Small intestine (tissue), 16 donors: ENCODE measurements at places on chromosomes 16 and 17. TPM values are rescaled to one million over a fixed set of nuclear protein-coding genes. Genes with fewer than 3 reads are reported as not detected.

GRCh38 chr16:82965808-82966207 lies 339.0 kb downstream of the CDH13 start:
- H3K4me1 ChIP-seq = no peaks in the 10 kb centered on the region
- H3K36me3 ChIP-seq = no peaks in the 10 kb centered on the region
- DNase-seq = no peak
- H3K27ac ChIP-seq = no peak overlapping the region
- H3K27me3 ChIP-seq = no peaks in the 10 kb centered on the region
- no peak overlapping the region for H3K4me3 ChIP-seq

DNA sequence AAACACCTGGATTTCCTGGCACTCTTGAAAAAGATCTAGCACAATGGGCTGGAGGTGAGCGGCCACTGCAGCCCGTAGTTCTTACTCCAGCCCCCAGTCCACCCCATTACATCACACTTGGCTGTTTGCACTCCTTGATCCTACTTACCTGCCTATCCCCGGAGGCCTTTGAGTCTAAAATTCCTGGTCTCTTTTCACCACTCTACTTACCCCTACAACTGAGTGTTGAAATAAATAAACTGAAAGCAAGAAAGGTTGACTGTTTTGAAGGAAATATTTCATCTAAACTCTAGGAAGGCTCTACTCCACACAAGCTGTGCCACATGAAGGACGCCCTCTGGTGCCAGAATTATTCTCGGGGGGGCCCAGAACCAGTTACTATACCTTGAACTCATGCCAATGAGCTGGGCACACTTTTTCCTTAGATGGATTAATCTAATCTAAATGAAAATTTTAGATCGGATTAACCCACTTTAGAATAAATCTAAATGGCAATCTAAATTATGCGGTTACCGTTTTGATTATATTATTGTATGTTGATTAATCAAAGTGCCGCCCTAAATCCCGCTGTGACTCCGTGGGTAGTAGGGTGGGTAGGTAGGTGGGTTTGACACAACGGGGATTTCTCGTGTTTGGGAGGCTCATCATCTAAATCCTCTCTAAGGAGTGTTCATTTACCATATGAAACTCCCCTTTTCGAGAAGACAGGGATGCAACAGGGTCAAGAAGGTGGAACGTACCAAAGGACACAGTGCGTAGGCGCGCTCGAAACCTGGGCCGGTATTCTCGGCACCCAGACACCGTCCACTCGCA lies 651 bp upstream of the EIF1 start:
- H3K27me3 ChIP-seq = no peaks in the 10 kb centered on the region
- peaks cover 29% of the 10 kb centered on the region for H3K36me3 ChIP-seq
- no peaks in the 10 kb centered on the region for H3K4me1 ChIP-seq
- peak; percentile 63 for DNase-seq
- peak overlapping the region; percentile 97 for H3K27ac ChIP-seq

GRCh38 chr16:50644729-50645128 lies 36.4 kb downstream of the SNX20 start:
- no peak for DNase-seq
- no peaks in the 10 kb centered on the region for H3K36me3 ChIP-seq
- no peak overlapping the region for H3K27ac ChIP-seq

GRCh38 chr17:19384723-19385391 lies 2.1 kb downstream of the MFAP4 start:
- peaks cover 54% of the 10 kb centered on the region for H3K4me1 ChIP-seq
- peak overlapping the region; percentile 88 for H3K27ac ChIP-seq
- peaks cover 69% of the 10 kb centered on the region for H3K36me3 ChIP-seq
- no peaks in the 10 kb centered on the region for H3K27me3 ChIP-seq
- DNase-seq = peak; percentile 63
- H3K4me3 ChIP-seq = no peak overlapping the region

DNA sequence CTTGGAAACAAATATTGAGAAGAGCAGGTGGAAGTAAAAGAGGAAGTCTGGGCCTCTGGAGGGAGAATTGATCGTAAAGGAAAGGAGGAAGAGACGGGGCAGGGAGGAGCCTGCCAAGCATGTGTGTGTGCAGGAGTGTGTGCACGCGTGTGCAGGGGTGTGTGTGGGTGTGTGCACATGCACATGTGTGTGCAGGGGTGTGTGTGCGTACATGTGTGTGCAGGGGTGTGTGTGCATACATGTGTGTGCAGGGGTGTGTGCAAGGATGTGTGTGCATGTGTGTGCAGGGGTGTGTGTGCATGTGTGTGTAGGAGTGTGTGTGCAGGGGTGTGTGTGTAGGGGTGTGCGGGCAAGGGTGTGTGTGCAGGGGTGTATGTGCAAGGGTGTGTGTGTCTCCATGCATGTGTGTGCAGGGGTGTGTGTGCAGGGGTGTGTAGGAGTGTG lies 10.0 kb downstream of the CEP295NL start:
- H3K27ac ChIP-seq = no peak overlapping the region
- DNase-seq = no peak
- no peaks in the 10 kb centered on the region for H3K27me3 ChIP-seq
- H3K36me3 ChIP-seq = peaks cover 43% of the 10 kb centered on the region

DNA sequence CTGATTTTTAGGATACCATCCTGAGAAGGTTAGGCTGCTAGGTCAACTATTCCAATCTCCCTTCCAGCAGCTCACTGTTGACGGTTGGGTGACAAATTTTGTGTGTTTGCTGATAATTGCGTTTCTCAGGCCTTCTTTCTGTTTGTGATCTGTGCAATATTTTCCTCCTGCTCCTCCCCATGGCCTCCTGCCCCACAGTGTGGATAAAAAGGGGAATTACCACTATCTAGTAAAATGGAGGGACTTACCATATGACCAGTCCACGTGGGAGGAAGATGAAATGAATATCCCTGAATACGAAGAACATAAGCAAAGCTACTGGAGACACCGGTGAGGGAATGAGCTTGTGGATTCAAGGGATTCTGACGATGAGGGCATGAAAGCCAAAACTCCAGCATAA lies 9.2 kb downstream of the CHD3 start:
- H3K27me3 ChIP-seq = no peaks in the 10 kb centered on the region
- peak; percentile 60 for DNase-seq

GRCh38 chr16:3235856-3236669 lies 1.1 kb upstream of the ZNF200 start:
- no peaks in the 10 kb centered on the region for H3K27me3 ChIP-seq
- H3K36me3 ChIP-seq = peaks cover 17% of the 10 kb centered on the region
- H3K4me3 ChIP-seq = no peak overlapping the region
- H3K27ac ChIP-seq = no peak overlapping the region

Gene IGF2BP1
- polyA plus RNA-seq = not detected

Gene FOXL1
- polyA plus RNA-seq = 0.22 TPM

Gene HAGHL
- 4.6 TPM for polyA plus RNA-seq

Gene NLRC5
- 29.2 TPM for polyA plus RNA-seq

Gene JPH3
- 0.22 TPM for polyA plus RNA-seq
